Activated naive CD8-positive, alpha-beta T cell treated with anti-CD3 and anti-CD28 coated beads, Interleukin-2, amount 10 ng/mL, durations not matched to agents 7 days and 5 days (primary cell): ENCODE measurements at places on chromosomes 16 and 17.

GRCh38 chr16:28977703-28978662, 3.4 kb downstream of the SPNS1 start:
- no peak for DNase-seq

GRCh38 chr17:44807093-44807816, 22.8 kb downstream of the GJC1 start:
- no peak for DNase-seq

DNA sequence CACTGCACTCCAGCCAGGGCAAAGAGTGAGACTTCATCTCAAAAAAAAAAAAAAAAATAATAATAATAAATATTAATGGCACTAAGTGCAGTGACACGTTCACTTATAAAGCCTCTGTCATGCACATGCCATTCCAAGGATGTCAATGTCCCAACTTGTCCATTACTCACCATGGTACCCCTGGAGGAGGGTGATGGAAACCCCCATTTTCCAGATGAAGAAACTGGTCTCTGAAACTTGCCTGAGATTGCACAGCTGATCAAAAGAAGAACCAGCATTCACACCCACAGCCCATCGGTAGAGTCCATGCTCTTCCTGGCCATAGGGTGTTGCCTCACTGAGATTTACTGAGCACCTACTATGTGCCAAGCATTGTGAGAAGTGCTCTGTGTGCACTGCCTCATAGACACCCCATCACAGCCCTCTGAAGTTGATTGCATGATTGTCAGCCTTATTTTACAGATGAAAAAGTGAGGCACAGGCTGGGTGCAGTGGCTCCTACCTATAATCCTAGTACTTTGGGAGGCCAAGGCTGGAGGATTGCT, 123.7 kb downstream of the ABCC1 start:
- no peak for DNase-seq

DNA sequence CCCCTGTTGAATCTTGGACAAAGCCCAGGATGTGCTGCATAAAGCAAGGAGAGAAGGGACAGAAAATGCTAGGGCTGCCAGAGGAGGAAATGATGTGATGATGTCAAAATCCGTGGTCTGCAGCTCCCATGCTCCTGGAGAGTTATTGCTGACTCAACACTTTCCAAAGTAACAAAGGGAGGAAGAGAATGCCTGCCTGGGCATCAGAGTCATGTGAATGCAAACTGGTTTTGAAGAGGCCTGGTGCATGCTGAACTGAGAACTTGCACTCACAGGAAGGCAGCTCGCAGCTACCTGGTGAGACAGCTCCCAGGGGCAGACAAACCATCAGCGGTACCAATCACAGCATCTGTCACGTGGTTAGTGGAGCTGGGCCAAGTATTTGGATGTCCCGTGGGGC, 2.8 kb downstream of the MARVELD3 start:
- no peak for DNase-seq
